ENCODE measurements at places on chromosomes 6 and 20. TPM values are rescaled to one million over a fixed set of nuclear protein-coding genes. Genes with fewer than 3 reads are reported as not detected.

The NRSN1 gene
- not detected for total RNA-seq

The BPIFB2 gene
- not detected for total RNA-seq

The CST5 gene
- not detected for total RNA-seq

The FERMT1 gene
- 102 TPM for total RNA-seq

The PSORS1C2 gene
- total RNA-seq: not detected

- DNase-seq: no peak
These were observed 225.3 kb upstream of the HTR1E start for GRCh38 chr6:86712039-86712438.

GRCh38 chr6:157604816-157605215 lies 218.2 kb upstream of the SNX9 start:
- DNase-seq: no peak

DNA sequence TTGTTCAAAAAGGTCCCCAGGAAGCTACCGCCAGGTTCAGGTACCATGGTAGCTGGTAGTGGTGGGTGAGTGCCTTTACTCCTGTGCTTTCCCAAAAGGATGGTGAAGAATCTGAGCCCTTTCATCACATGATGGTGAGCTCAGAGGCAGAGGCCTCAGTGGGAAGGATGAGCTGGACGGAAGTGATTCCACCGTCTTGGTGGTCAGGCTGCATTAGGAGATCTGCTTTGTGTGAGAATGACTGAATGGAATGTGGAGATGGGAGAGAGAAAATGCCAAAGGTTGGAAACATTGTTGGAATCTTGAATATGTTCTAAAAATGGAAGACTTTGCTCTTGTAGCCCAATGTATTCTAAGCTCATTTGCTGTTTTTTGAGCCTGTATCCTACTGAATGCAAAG lies 108.1 kb upstream of the SCP2D1 start:
- no peak for DNase-seq

DNA sequence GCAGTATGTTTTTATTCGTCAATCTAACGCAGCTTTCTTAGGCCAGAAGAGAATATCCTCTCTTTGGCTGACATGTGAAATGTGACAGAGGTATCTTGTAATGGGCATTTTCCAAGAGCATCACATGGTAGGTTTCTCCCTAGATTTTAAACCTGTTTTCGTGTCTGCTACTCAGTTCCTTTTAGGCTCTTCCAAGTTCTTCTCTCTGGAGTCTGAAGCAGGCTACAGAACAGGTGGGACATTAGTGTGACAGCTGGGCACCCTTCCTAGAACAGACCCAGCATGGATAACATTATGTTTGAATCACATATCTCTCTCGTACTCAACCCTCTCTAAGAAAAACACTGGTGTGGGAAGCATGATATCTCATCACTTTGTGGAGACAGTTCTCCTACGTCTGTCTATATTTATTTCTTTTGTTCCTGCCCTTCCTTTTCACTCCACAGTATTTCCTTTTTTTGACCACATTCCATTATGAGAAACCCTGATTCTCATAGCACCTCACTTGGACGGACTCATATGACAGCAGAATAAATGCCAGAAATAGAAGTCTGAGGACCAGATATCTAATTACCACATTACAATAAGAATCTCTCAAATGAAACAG lies 263.4 kb downstream of the NKAIN2 start:
- DNase-seq: no peak

DNA sequence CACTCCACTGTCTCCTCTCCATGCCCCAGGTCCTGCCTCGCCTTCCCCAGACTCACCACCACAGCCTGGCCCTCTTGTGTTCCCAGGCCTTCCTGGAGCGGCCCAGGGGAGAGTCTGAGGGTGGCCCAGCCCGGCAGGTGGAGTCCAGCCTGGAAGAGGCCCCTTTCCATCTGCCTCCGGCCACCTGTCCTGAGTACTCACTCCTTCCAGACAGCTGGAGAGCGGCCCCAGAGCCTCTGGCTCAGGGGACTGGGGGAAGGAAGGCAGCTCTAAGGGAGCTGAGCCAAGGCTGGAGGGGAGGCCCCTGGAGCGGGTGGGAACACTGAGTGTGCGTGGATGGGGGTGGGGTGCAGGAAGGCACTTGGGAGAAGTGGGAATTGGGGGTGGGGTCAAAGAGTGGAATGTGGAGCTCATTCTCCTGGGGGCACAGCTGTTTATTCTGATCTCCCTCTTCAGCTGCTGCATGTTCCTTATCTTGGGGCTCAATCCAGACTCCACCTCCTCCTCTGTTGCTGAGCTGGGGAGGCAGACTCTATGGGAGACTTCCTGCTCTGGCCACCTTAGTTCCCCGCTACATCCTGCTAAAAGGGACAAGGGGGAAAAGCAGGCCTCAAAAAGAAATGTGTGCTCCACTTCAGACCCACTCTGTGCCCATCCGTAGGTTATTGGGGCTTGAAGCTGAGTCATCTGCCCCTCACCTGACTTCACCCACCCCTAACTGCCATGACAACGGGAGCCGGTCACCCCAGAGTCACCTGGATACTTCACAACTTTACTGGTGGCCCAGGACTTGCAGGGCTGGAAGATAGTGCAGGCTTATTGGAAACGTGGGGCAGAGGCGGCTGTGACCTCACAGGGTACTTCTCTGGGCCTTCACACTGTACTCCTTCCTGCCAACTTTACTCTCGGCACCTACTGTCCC lies 19.5 kb upstream of the TAF8 start:
- no peak for DNase-seq

DNA sequence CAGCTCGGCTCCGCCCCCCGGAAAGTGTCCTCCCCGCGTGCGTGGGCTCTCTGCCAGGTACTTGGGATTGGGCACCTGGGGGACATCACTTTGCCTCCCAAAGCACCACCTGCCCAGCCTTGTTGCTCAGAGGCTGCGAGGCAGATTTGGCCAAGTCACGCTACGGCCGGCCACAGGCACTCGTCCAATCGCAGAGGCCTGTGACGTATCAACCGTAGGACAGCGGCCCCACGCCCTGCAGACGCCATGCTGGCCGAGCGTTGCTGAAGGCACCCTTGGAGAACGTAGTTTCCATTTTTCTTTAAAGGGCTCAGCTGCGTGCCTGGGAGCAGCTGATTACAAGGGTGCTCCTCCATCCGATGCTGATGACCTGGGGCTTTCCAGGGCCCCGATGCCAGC lies 3.1 kb downstream of the NTSR1 start:
- DNase-seq: peak; percentile 36

GRCh38 chr6:163645560-163645959 lies 231.0 kb downstream of the QKI start:
- no peak for DNase-seq

GRCh38 chr20:1720845-1721475 lies 63.4 kb upstream of the SIRPG start:
- no peak for DNase-seq

DNA sequence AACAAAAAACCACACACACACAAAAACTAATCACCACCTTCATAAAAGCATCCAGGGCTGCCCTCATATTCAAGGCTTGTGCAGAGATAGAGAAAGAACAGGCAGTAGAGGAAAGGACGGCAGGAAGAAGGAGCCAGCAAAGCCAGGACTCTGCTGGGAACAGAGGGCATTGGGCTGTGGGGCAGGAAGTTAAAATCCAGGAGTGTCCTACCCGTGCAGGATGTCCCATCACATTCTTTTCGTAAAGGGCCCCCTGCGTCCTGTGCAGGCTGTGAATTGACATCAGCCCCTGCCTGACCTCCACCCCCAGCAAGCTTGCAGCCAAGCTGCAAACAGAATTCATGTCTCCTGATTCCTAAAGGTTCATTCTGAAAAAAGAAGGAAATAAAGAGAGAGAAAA lies 96.4 kb upstream of the AKAP12 start:
- DNase-seq: no peak

GRCh38 chr6:21886542-21887151 lies 293.1 kb downstream of the SOX4 start:
- DNase-seq: no peak

- DNase-seq: no peak
These were observed 186.5 kb downstream of the MEI4 start for GRCh38 chr6:77839292-77839691.

DNA sequence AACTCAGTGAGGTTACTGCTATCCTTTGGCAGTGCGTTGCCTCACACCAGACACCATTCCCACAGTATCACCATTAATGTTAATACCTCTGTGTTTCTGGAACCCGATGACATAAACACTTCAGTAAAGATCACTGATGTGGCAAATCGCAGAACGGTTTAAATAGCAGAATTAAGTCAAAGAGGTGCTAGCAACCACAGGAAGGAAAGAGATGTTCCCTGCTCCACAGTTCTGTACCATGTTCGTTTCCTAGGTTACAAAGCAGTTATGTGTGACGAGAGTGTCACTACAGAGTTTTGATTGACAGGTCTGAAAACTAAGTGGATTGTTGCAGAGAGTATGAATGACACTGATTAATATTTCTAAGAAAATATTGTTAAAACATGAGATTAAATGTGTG lies 272.3 kb downstream of the KHDRBS2 start:
- DNase-seq: no peak

GRCh38 chr6:134908906-134909516 lies 40.9 kb downstream of the ALDH8A1 start:
- peak; percentile 60 for DNase-seq

- no peak for DNase-seq
These were observed 37.8 kb downstream of the ZHX3 start for GRCh38 chr20:41279546-41280225.
